ENCODE measurements at places on chromosomes 5 and 9. TPM values are rescaled to one million over a fixed set of nuclear protein-coding genes. Genes with fewer than 3 reads are reported as not detected.

NUTM2F gene
- polyA plus RNA-seq: not detected

GZMA gene
- 14.9 TPM for polyA plus RNA-seq

SMIM33 gene
- not detected for polyA plus RNA-seq

SH3PXD2B gene
- polyA plus RNA-seq: 11.0 TPM

PTGER4 gene
- 11.6 TPM for polyA plus RNA-seq

PCDHA5 gene
- 0.46 TPM for polyA plus RNA-seq

CCNH gene
- polyA plus RNA-seq: 45.2 TPM

GPR150 gene
- polyA plus RNA-seq: 0.90 TPM

IL9 gene
- polyA plus RNA-seq: not detected

All from large intestine (tissue), 12 donors.